ENCODE measurements at places on chromosomes 5 and 9.

DNA sequence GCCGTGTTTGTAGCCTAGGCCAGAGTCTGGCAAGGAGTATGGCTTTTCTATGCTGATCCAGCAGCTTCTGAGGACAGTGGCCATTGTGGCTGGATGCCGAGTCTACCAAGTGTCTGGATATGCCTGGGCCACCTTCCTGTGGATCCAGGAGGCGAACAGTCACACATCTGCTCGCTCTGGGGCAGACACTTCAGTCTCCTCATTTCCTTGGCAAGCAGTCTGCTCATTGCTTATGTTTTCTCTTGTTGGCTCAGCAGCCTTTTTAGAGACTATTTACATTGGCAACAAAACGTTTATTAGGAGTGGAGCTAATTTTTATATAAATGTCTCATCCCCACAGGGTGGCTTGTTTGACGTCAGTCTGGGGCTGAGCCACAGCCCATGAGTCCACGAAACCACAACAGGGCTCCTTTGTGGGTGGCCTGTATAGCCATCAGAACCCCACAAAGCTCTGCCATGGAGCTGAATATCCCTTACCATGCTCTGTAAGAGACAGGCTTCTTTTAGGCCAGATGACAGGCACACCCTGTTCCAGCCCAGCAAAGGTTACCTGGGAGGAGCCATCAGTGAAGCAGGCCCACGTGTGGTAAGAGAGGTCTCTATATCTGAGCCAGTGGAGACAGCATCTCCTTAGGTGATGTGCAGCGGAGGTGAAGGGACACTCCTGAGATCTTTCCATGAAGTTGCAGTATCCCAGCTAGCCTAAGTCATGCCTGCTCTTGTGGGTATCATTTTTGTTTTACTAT, 221.7 kb downstream of the DIRAS2 start:
- DNase-seq: no peak

DNA sequence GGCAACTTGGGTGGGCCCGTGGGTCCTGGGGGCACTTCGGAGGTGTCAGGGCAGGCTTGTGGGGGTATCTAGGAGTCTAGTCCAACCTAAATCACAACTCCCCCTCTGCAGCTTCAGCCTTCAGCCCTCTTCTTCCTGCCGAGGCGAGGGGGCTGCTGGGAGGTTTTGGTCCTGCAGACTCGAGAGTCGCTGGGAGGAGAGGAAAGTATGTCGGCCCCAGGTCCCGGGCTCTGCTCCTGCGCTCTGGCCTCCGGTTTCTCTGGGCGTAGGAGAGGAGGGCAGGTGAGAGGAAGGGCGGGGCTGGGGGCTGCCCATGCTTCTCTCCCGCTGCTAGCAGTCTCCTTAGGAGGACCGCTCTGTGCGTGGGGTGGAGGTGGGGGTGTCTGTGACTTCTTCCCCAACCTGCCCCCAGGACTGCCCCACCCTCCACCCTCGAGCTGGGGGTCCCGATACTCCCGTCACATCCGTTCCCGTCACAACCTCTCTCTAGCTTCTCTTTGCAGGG, 139.8 kb upstream of the COL5A1 start:
- DNase-seq: no peak

DNA sequence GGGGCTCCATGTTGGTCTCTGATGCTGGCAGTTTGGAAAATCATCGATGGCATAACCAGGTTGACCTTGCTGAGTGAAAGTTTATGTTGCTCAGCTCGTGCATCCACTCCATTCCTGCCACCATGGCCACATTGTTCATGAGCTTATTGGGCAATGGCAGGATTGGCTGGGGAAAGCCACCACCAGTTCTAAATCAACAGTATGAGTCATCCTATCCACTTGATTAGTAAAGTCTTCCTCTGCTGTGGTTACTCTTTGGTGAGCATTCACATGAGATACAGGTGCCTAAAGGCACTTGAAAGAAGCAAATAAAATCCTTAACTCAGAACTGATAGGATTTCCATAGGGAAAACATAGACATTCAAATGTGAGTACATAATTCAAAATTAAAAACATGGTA, 131.8 kb upstream of the FBN2 start:
- DNase-seq: no peak

DNA sequence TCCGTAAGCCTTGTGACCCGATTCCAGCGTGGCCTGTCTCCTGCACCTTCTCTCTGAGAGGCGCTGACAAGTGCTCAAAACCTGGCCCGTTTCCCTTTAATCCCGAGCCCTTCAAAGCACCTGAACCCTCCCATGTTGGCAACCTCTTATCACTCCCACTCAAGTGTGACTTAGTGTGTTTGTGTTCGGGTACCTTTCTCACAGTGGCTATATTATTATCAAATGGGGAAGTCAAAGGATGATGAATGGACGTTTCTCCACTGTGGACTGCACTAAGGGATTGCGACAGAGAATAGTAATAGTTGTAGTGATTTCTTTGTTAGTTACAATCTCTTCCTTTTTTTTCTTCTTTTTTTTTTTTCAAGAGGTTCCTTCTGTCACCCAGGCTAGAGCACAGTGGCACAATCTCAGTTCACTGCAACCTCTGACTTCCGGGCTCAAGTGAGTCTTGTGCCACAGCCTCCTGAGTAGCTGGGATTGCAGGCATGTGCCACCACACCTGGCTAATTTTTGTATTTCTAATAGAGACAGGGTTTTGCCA, 65.4 kb upstream of the TNFSF8 start:
- DNase-seq: no peak

DNA sequence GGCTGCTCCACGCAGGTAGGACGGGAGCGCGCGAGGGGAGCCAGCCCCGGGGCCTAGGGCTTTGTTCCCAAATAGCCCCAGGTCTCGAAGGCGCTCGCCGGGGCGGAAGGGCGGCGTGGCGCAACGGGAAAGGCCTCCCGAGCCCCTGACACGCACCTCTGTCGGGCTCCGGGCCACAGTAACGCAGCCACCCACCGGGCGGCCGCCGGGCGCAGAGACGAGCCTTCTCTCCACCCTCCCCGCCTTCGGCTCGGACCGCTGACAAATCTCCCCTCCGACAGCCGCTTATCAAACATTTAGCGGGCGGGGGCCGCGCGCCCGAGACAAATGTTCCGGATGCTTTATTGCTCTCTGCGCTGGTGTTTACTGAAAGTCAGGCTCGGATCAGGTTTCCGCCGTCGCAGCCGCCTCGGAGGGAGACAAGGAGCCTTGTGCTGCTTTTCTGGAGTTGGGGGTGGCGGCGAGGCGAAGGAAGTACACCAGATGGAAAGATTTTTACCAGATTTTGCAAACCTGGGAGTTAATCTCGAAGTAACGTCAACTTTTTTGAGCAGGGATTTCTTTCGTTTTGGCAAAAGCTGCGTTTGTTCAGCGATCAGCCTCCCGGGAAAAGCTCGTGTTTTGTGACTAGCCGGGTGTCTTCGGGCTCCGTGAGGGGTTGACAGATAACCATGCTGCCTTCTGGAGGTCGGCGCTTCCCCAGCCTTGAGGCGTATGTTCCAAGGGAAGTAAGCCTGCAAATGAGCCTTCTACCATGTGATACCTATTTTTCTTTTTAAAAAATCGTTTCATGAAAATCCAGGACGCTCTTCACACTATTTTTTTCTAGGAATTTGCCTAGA, 950 bp downstream of the RGMB start:
- DNase-seq: peak; percentile 16

DNA sequence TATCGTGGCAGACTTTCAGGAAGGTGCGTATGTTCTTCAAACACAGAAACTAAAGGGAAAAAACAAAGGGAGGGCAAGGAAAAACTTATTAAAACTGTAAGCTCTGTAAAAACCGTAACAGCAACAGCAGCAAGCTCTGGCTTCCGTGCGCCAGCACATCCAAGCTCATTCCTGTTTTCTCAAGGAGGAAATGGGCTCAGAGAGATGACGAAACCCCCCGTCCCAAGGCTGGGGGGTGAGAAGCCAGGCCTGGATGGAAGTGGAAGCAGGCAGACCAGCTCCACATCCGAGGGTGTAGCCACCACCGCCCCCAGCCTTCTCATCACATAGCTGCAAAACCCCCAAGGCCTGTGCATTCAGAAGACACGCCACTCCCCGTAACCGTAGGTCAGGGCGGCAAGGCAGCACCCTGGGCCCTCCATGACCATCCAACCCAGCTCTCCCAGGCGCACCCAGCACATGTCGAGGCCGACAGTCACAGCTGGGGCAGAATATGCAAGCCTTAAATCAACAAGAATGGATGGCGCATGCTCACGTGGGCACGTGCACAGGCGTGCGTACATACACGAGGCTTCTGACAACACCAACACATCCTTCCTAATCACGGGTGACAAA, 52.8 kb downstream of the VAV2 start:
- DNase-seq: no peak

DNA sequence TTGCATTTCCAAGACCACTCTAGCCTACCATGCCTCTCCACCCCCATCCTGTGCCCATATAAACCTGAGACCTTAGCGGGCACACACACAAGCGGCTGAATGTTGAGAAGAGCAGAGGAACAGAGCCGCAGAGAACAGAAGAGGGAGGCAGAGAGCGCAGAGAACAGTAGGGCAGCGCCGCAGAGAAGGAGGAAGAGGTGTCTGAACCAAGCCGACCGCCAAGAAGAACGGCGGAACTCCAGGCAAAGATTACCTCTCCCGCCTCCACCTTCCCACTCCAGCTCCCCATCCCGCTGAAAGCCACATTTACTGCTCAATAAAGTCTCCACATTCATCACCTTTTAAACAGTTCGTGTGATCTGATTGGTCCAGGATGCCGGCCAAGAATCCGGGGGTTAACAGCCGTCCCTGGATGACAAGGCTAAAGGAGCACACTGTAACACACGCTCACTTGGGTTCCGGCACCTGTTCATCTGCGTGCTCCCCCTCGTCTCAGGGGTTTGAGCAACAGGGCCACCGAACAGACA, 33.2 kb downstream of the GRIN3A start:
- peak; percentile 7 for DNase-seq

- peak; percentile 23 for DNase-seq
Measured at GRCh38 chr5:168947212-168947868, 353.6 kb downstream of the SLIT3 start.

DNA sequence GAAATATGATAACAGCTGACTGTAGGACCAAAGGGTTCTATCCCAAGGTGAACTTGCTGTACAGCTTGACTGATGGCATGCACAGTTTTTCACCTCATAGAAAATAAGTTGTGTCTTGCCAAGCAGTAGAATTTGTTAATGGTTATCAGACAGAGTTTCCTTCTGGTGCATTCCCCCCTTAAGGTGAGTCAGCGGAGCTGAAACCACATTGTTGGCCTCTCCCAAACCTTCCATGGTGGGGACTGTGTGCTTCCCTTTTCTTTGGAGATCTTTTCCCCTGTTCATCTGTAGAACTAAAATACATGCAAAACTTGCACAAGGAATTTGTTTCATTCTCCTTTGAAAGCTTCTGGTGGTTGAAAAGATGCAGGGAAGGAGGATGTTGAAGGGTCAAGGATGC, 179.8 kb downstream of the FGF1 start:
- DNase-seq: no peak

GRCh38 chr5:67416133-67416937, 219.7 kb upstream of the CD180 start:
- no peak for DNase-seq

DNA sequence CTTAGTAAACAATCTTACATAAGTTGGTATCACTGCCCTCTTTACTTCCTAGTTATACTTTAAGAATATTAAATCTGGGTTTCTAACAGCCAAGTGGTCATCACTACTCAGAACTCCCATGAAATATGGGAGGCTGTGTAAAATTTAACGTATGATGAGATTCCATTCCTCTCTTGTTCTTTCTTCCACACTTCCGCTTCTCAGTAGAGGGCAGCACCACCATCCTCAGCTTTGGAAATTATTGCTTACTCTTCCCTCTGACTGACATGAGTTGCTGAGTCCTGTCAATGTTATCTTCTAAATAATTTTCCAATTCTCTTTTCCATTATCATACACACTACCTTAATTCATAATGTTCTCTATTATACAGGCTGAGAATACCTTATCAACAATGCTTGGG, 194.0 kb downstream of the RFX3 start:
- no peak for DNase-seq

GRCh38 chr5:37665889-37666288, 174.0 kb downstream of the GDNF start:
- DNase-seq: no peak

GRCh38 chr9:134339183-134339806, 13.0 kb downstream of the RXRA start:
- DNase-seq: no peak

DNA sequence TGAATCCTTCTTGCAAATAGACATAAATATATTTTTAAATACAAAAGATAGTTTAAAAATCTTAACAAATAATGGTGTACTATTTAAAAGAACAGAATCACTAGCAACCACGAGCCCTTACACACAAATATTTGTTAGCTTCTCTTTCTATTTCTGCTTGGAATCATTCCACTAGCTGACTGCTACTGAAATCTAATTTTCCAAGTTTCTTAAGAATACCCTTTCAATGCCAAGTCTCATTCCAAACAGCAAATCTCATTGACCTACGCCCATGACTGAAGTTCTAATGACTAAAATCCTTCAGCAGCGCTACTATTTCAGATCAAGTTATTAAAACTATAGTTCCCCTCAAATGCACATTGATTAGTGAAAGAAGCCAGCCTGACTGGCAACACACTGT, 13.2 kb upstream of the PPP1R2B start:
- DNase-seq: no peak

DNA sequence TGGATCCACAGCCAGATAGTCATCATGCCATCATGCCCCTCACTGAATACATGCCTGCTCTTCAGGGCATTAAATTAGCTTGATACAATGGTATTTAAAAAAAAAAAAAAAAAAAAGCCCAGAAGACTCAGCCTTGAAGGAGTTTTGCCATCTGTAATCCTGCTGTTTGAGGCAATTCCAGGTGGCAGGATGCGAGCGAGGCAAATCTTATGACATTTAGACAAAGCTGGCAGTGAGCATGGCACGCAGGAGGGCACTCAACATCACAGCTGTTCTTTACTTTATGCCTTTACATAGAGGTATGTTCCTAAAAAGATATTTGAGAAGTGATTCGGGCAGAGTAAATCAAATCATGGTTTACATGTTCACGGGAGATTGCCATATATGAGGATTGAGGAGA, 692.0 kb upstream of the DMAC1 start:
- DNase-seq: no peak

DNA sequence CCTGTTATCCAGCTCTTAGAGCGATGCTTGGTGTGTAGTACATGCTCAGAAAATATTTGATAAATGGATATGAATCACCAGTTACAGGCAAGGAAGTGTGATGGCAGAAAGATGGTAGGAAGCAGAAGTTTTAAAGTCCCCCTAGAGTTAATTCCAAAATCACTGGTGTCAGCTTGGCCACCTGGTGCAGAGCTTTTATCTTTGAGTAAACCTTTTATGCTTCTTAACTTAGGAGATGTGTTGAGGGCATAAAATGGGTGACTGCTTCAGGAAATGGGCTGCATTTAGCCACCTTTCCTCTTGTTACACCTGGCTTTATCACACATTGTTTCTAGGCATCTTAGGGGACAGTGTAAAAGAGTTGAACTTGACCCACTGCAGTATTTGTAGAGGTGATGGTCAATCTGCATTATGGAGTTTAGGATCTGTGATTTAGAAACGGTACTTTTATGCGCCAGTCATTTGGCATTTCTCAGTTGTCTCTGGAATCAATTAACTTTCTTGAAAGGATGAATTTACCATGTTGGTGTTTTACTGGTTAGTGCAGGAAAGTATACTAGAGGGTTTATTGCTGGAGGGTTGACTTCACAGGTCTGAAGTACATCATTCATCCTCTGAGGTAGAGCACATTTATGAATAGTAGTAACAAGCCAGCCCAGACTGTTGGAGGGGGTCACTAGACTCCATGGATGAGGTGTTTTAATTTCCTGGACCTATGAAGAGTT, 7.5 kb upstream of the FAM120AOS start:
- DNase-seq: no peak

Measured in stimulated activated CD8-positive, alpha-beta memory T cell treated with anti-CD3 and anti-CD28 coated beads, Interleukin-2, amount 100 ng/mL, for 48 hours (primary cell).